ENCODE measurements at places on chromosomes 16 and 17.
A peak's percentile ranks its signal among the peaks of the same experiment; 100 is the strongest.

DNA sequence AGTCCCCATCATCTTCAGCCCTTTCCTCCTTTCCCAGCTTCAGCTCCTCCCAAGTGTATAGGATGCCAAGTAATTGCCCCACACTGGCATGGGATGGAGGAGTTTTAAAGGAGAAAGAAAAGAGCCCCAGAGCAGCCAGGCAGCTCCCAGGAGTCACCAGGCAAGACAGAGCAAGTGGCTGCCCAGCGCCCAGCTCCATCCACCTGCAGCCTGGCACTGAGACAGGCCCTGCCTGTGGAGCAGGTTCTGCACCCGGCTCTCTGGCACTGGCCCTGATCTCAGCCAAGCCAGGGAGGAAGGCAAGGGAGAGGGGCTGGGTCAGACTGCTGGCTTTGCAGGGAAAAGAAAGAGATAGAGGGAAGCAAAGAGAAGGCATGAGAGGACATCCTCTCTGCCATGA is 21.7 kb downstream of the FOXN1 start:
- no peak for DNase-seq

DNA sequence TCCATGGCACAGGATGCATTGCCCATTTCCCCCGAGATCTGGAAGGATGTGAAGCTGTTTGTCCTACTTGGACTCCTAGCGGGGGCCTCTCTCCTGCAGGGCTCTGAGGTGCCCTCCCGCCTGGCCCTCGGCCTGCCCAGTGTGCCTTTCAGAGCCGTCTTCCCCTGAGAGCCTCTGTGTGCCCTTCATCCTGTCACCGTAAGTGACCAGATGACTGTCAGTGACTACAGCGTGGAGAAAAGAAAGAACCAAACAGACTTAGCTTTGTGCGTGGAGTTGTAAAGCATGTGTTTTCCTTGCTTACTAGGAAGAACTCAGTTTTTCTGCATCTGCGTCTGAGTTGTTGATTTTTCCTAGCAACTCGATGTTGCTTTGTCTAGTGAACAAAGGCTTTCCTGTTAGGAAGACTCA is 56.1 kb downstream of the BANP start:
- no peak for DNase-seq

GRCh38 chr16:17273142-17273561 is 197.6 kb downstream of the XYLT1 start:
- DNase-seq = no peak

DNA sequence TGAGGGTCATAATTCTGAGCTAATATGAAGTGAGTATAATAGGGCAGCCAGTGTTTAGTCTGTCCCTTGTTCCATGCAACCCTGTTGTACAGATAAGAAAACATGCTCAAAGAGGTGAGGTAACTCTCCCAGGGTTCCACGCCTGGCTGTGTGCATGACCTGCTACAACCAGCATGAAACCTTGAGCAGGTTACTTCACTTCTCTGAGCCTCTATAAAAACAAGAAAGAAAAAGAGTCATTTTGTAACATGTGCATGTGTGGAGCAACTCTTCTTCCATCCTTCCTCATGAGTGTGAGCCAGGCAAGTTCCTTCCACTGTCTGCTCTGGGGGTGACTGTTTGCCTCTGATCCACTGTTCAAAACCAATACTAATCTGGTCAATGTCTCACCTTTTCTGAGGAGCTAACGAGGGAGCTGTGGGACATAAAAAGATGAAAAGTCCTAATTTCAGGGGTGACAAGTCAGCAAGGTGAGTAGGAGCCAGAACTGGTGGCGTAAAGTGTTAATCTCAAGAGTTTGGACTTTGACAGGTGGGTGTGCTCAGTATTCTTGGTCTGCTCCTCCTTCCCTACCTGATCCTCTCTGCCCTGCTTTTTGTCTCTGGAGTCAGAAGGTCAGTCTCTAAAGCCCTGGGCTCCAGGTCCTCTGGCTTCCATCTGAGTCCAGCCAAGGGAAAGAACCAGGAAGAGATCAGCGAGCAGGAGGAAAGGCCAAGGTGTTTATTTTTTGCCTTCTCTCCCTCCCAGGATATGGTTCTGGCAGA is 21.5 kb downstream of the GFOD2 start:
- no peak for DNase-seq

GRCh38 chr16:72785171-72785570 is 262.8 kb downstream of the ZFHX3 start:
- DNase-seq = no peak

DNA sequence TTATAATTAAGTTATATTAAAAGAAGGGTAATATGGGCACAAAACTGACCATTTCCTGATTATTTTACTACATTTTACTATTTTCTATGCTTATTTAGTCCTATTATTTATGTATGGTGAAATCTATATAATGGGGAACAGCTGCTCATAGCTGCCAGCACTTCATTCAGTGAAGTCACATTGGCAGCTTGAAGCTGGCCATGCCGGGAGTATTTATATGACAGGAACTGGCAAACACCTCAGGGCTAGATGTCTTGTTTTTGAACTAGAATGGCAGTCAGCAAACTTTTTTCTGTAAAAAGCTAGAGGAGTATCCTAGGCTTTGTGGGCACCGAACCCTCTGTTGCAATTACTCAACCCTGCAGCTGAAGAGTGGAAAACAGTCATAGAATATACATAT is 104.1 kb downstream of the CDH13 start:
- DNase-seq = no peak

GRCh38 chr17:79991924-79992648 is 43.6 kb downstream of the TBC1D16 start:
- DNase-seq = no peak

DNA sequence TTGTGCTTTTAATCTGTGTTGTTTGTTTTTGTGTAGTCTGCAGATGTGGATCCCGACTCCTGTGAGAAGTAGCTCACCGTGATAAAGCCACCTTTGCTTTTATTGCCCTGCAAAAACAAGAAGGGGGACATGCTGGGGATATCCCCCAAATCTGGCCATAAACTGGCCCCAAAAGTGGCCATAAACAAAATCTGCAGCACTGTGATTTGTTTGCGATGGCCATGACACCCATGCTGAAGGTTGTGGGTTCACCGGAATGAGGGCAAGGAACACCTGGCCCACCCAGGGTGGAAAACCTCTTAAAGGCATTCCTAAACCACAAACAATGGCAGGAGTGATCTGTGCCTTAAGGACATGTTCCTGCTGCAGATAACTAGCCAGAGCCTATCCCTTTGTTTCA is 15.1 kb downstream of the AHSP start:
- no peak for DNase-seq

- DNase-seq = peak; percentile 66
Measured at GRCh38 chr17:80866050-80866793, 125.4 kb upstream of the CHMP6 start.

DNA sequence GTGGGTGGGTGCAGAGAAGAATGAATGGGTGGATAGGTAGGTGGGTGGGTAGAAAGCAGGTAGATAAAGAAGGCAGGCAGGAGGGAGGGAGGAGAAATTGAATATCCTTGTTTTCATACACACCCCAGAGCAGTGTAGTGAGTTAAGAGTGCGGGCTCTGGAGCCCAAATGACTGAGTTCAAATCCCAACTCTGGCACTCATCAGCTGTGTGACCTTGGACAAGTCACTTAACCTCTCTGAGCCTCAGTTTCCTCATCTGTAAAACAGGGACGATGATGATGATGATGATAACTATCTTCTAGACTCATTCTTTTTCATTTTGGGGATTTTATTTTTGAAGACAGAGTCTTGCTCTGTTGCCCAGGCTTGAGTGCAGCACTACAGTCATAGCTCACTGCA is 2.0 kb upstream of the IL21R start:
- no peak for DNase-seq

DNA sequence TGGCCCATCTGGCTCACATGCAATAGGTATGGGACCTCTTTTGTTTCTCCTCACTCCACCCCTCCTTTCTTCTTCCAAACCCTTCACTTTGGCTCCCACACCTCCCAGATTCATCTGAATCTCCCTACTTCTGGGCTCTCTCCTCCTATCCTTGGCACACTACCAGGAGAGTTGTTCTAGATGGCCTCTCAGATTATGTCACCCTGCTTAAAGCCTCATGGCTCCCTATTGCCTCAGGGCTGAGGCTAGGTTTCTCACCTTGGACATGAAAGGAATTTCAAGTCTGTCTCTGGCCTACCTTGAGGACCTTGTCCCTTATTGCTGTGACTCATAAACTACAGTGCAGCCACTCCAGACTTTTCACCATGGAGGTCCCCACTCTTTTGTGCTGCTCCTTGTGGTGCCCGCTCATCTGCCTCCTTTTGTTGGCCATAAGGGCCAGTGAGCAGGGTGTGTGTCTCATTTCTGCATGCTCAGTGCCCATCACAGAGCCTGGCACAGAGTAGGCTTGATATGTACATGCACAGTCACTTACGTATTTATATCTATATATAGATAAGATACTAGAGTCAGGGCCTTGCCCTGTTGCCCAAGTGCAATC is 1.0 kb upstream of the MFAP4 start:
- no peak for DNase-seq

DNA sequence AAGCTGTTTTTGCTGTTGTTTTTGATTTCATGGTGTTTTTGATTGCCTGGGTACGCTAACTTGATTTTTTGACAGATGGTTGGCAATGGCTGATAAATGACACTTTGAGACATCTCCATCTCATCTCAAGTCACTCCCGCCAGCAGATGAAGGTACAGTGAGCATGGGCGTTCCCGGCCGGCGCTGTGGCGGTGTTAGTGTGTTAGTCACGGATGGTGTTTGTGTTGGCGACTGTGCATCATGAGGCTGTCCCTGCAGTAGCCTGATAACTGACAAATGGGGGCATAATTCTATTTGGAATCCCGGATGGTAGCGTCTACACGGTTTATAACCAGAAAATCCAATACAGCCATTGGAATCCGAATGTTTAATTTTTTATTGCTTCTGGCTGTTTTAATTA is 81.6 kb upstream of the ZNF750 start:
- DNase-seq = no peak

DNA sequence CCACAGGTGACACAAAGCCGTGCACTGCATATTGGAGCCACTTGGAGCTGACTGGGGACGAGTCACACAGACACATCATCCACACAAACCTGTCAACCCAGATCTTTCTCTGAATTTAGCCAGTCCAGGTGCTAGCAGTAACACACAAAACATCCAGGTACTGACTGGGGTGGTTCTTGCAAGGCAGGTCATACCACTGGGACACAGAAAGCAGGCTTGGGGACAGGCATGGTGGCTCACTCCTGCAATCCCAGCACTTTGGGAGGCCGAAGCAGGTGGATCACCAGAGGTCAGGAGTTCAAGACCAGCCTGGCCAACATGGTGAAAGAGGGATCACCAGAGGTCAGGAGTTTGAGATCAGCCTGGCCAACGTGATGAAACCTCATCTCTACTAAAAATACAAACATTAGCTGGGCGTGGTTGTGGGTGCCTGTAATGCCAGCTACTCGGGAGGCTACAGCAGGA is 14.9 kb downstream of the ENPP7 start:
- no peak for DNase-seq

DNA sequence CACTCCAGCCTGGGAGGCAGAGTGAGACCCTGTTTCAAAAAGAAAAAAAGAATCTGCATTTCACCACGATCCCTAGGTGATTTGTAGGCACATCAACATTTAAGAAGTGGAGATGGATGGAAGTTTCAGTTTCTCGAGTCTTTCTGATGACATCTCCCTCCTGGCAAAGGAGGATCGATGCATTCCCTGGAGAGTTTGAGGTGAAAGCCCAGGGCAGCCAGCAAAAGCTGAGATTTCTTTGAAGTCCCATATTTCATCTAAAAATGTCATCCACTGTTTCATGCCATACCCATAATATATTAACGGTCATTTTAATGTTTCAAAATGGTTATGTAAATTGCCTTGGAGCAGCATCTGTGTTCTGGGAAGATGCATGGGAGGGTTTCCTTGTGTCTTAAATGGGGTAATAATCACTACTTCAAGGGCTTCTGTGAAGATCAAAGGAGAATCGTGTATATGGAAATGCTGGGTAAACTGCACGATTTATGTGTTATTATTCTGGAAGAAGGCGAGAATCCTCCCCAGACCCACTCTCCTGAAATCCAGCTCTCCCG is 63.4 kb downstream of the KATNIP start:
- DNase-seq = no peak

DNA sequence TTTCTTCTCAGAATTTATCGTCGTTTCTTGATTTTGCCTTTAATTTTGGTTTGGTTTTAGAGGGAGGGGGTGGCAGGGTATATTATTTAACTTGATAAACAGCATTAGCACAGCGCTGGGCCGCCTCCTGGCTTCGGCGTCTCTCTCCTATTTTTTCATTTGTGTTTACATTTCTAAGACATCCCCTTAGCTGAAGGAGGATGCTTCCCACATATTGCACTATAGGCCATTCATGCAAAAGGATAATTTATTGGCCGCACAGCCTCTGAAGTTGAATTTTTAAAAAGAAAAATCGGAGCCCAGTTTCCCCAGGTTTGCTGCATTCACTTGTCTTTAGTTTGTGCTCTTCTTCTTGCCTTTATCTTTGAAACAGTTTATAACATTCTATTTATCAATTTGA is 497.4 kb upstream of the ZFHX3 start:
- no peak for DNase-seq

GRCh38 chr16:1674751-1675664 is 3.1 kb upstream of the JPT2 start:
- DNase-seq = no peak

GRCh38 chr17:6487251-6488007 is 43.2 kb downstream of the PIMREG start:
- no peak for DNase-seq

DNA sequence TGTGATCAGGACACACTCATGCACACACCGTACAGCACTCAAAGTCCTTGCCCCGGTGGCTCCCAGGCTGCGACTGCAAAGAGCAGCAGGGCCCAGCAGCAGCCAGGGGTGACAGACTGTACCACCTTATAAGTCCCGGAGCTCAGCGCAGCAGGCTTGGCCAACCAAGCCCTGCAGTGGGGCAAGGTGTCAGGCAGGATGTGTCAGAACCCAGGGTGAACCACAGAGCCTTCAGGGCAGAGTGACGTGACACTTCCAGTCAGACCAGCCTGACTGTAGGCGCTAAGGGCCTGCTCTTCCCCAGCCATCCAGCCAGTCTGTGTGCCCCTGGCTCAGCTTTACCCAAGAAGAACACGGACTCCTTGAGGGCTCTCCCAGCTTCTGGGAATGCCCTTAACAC is 204.1 kb downstream of the COPRS start:
- no peak for DNase-seq

GRCh38 chr17:36197387-36197703 is 787 bp upstream of the CCL3L1 start:
- no peak for DNase-seq

GRCh38 chr16:22757202-22757601 is 56.8 kb upstream of the HS3ST2 start:
- DNase-seq = no peak

DNA sequence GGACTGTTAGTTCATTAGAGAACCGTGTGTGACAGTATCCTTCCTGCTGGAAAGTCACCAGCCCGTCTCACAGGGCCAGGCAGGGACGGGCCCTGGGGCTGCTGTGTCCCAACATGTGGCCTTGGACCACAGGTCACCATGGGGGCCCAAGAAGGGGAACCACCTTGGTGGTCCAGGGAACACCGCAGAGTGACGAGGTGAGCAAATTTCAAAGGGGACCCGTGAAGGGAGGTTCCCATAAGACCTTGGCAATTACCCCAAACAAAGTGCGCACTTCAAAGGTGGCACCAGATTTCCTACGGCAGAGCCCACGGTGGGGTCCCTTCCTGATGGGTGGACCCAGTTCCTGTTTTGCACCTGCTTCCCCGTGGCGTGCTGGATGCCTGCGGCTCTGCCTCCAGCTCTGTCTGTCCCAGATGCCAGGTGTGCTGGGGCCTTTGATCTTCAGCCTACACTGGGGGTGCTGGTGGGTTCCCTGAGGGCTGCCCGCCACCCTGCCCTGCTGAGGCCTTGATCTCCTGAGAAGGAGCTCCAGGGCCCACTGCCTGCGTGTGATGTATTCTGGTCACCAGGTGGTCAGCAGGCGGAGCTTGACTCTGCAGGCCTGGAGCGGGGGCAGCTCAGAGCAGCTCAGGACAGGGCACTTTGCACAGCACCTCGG is 27.0 kb downstream of the SLC7A5 start:
- no peak for DNase-seq

All from amygdala (tissue), 56 donors.